ENCODE measurements at places on chromosomes 13 and 19.

DNA sequence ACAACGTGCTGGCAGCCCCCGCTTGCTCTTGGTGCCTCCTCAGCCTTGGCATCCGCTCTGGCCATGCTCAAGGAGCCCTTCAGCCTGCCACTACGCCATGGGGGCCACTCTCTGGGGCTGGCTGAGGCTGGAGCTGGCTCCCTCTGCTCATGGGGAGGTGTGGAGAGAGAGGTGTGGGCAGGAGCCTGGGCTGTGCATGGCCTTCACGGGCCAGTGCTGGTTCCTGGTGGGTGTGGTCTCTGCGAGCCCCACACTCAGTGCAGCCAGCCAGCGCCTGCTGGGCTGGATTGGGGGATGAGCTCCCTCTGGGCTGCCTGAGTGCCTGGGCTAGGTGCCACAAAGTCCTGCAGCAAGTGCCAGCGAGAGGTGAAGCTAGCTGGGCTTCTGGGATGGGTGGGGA lies 1289.1 kb downstream of the OLFM4 start:
- no peak for DNase-seq

GRCh38 chr13:19657872-19658591 lies 24.6 kb downstream of the MPHOSPH8 start:
- DNase-seq: no peak

- DNase-seq: no peak
Measured at GRCh38 chr13:112674412-112675365, 15.1 kb upstream of the ATP11A start.

DNA sequence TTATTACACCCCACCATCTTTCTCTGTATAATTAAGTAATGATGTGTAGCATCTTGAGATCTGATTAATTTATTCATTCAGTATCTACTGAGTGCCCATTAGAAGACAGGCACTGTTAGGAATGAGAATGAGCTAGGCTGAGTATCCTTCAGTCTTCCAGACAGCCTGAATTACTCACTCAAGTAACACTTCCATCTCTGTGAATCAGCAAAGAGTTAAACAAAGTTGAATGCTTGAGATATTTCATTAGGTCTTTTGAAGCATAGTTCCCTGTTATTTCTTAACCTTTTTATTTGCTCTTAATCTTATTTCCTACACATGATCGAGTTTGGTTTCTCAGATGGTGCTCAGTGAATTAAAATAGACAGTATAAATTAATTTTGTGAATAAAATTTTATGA lies 413.7 kb downstream of the DCT start:
- no peak for DNase-seq

DNA sequence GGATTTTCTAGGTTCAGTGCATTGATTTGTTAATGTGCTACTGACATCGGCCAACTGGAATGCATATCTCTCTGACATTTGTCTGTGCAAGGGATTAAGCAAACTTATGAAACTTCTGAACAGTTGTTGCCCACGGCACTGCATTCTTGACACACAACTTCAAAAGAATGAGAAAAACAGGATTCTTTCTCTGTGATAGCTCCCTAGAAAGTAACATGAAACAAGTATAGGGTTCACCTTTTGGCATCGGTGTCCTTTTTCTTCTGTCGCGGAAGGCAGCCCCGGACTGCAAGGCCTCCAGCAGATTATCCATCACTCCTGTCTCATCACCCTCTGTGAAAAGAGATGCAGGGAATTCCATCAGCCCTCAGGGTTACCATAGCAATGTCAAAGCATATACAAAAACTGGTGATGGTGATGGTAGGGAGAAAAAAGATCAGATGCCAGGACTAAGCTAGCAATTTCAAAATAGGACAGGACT lies 389.2 kb downstream of the DIAPH3 start:
- no peak for DNase-seq
